ENCODE measurements at places on chromosomes 1 and 21.

GRCh38 chr21:32364387-32364786 lies 28.4 kb downstream of the URB1 start:
- no peak for DNase-seq

- no peak for DNase-seq
These were observed 13.3 kb downstream of the FAAP20 start for GRCh38 chr1:2181271-2181670.

DNA sequence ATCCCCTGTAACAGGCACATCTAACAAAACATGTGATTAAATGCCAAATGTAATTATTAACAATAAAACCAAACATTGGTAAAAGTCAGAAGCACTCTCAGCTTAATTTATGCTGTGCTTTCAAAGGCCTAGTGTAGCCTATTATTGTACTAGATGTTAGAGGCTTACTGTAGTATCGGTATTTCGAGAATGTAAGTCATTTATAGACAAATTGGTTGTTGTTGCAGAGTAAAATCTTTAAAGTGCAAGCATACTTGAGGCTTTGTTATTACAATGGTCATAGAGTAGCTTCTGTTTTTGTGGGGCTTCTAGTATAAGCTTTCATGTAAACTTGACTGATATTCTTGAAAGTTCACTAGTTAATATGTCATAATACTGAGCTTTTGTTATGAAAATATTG lies 965.8 kb downstream of the PLA2G4A start:
- DNase-seq, result no peak

DNA sequence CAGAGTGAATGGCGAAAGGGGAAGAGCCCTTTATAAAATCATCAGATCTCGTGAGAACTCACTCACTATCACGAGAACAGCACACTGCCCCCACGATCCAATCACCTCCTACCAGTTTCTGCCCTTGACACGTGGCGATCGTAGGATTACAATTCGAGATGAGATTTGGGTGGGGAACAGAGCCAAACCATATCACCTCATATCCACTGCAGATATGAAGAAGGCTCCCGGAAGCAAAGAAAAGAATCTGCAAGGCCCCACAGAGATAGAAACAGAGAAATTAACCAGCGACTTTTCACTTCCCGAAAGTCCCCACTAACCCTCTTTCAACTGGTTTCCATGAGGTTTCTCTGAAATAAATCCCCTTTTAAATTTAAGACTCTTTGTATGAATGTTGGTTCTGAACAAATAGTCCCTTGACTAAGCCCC lies 86.2 kb upstream of the IRF2BP2 start:
- DNase-seq, result no peak

DNA sequence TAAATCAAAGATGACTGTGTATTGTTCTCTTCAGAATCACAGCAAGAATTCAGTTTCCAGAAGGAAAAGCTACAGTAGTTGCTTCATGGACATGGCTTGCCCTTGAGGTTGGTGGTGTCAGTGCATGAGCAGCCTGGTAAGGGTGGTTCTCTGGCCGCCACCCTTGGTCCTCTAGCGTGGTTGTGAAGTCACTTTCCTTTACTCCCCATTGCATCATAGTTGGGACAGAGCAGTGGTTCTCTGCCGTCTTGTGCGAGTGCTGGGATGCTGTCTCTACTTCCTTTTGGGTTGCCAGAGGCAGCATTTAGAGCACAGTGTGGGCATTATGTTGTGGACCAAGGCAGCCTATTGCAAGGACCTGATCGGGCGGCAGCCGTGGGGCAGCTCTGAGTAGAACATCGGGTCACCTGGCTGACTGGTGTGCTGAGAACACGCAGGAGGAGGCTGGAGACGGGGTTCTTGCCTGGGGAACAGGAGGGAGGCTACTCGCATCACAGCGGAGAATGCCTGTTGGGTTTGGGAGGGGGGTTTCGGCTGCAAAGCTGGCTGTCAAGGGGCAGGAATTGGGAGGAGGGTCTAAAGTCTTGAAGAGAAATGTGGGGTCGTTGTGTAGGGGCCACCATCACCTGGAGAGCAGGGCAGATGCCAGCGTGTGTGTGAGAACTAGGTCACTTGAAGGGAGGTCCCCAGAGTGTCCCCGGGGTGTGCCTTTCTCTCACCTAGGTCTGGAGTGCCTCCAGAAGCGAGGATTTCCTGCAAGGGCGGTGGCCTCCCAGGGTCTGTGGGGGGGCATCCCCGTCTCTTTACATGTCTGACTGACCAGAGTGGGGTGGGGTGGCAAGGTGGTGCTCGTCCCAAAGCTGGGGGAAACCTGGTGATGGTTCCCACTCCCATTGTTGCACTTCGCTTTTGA lies 6.3 kb downstream of the ARF1 start:
- no peak for DNase-seq

- no peak for DNase-seq
These were observed 10.9 kb upstream of the RCAN3 start for GRCh38 chr1:24491577-24492360.

GRCh38 chr1:112063781-112064728 lies 74.6 kb upstream of the KCND3 start:
- DNase-seq, result no peak

GRCh38 chr1:60904099-60904851 lies 178.1 kb upstream of the NFIA start:
- DNase-seq, result no peak

DNA sequence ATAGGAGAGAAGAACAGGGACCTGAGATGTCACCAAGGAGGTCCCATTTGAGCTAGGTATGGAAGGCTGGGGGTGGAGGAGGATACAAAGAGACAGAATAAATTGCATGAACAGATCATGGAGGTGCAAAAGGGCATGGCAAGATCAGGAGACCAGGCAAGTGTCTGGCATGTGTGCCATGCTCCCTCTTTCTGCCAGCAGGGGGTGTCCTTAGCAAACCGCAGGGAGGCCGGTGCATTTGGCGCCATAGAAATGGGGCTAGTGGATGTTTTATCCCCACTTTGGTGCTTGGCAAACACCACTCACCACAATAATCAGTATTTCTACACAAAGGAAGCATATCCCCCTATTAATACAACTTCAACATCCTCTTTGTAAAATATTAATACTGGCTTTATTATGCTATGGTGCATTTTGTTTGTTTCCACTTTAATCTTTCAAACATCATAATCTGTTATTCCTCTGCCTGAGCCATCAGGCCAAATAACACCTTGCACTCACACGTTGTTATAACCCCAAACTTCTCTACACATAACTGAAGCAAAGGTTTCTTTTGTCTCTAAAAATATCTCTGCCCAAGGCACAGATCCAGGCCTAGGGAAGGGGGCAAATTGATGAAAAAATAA lies 25.9 kb downstream of the S100A6 start:
- DNase-seq, result peak; percentile 41

GRCh38 chr1:115461526-115461925 lies 123.5 kb upstream of the NGF start:
- no peak for DNase-seq

DNA sequence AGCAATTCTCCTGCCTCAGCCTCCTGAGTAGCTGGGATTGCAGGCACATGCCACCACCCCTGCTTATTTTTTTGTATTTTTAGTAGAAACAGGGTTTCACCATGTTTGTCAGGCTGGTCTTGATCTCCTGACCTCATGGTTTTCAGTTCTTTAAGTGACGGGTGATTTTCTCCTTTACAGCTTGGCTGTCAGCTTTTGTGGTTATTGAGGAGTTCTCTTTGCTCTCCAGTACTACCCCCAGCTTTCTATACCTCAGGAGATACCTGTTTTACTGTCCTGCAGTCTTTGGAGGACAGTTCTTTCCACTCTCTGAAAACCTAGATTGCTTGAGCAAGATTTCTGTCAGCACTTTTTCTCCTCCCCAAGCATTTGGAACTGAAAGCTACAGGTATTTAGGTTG lies 45.9 kb upstream of the EGLN1 start:
- no peak for DNase-seq

DNA sequence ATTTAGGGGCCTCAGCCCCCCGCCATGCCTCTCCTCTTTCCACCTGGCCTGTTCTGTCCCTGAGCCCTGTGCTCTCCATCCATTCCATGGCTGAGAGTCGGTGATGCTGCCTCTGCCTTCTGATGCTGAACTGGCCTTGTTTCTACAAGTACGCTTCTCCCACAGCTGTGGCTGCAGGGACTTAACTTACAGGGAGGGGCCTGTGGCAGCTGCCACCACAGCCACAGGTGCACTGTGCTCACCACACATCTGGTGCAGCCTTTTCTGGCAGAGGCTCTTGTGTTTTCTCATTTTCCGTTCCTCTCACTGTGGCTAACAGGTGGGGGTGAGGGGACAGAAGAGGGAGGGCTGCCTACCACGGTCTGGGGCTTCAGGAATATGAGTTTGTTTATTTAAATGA lies 4.2 kb downstream of the FMO1 start:
- no peak for DNase-seq

DNA sequence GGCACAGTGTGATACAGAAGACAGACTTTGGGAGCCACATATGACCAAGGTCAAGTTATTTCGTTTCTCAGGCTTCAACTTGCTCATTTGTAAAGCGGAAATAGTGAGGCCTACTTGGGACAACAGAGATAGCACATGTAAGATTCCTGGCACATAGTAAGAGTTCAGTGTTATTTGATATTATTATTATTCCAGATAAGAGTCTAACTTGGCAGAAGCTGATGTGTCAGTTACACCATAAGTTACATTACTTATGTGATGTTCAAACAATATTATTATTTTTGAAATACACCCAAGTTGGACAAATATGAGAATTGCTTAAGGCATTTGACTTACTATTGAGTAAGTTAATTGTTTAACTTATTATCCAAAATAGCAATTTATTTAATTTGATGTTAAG lies 10.2 kb upstream of the CYP4X1 start:
- no peak for DNase-seq

DNA sequence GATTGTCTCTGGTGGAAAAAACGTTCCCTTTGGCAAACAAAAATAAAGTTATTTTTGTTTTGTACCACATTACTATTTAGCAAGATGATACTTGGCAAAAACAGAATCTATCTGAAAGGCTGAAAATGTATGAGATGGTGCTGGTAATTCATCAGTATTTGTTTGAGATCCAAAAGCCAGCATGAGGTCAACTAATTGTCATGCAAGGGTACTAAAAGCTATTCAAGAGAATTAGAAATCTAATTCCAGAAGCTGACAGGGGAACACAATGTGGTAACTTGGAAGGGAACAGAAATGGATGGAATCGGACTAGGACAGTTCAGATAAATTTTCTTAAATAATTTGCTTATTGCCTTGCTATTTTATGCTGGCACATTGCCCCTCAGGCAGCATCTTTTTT lies 263.8 kb downstream of the KCNT2 start:
- no peak for DNase-seq

DNA sequence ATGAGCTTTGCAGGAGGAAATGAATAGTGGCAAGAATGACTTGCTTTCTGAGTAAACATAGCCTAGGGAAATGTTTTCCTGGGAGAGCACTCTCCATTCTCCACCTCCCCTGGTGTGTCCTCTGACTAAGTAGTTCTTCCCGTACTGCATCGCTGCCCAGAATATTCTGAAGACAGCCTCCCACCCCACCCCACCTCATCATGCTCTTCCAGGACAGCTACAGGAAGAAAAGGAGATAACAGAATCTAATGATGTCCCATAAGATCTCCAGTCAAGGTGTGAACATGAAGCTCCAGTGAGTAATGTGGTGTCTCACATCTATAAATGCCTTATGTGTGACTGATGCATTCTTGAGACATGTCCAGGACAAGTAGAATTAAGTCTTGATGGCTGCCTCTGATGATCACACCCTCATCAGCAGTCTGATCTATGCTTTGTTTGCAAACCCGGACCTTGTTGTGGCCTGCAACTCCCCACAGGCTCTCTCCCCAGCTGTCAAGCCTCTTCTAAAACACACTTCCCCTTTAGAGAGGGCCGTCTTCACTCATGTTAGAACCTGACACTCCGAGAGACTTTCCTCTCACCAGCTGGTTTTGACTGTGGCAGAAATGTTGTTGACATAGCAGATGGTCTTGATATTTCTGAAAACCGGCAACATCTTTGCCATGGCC lies 183.0 kb downstream of the CYYR1 start:
- DNase-seq, result no peak

DNA sequence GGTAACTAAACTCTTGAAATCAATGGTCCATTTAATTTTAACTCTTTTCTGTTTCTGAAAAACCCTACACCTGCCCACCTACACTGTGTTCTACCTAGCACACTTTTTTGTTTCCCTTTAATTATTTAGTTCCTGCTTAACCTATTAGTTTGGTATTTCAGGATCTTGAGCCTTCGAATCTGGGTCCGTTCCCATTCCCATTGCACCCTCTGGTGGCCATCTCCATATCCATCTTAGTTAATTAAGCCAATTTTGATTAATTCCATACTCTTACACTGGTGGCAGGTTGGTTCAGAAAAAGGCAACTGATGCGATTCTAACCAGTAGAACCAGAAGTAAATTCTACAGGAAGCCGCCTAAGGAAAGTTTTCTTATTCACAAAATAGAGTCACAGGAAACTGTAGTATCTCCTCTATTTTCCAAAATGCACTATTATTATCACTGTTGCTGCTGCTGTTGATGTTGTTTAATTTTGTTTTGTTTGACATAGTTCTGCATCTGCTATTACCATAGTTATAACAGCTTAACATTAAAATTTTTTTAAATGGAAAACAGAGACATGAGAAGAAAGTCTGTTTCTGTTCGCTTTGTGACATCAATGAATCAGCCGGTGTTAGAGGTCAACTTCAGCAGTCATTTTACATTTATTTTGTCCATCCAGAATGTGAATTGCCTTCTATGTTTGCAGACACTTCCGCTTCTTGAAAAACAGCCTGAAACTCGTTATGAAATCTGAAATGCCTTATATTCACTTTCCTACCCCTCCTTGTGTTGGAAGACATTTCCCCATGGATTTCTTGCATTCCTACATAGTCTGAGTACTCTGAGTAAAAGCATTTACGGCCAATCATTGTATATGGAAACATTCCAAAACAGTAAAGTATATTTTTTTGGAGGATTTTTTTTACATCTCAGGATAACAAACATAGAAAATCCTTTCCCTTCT lies 115.5 kb upstream of the NCAM2 start:
- DNase-seq, result no peak

- no peak for DNase-seq
These were observed 102.2 kb downstream of the COL24A1 start for GRCh38 chr1:86054396-86054795.

GRCh38 chr1:192943522-192943921 lies 115.6 kb downstream of the UCHL5 start:
- DNase-seq, result no peak

All from activated CD4-positive, alpha-beta T cell treated with anti-CD3 and anti-CD28 coated beads, Interleukin-2, amount 50 U/mL, for 24 hours (primary cell).